ENCODE measurements at places on chromosomes 1 and 21.

DNA sequence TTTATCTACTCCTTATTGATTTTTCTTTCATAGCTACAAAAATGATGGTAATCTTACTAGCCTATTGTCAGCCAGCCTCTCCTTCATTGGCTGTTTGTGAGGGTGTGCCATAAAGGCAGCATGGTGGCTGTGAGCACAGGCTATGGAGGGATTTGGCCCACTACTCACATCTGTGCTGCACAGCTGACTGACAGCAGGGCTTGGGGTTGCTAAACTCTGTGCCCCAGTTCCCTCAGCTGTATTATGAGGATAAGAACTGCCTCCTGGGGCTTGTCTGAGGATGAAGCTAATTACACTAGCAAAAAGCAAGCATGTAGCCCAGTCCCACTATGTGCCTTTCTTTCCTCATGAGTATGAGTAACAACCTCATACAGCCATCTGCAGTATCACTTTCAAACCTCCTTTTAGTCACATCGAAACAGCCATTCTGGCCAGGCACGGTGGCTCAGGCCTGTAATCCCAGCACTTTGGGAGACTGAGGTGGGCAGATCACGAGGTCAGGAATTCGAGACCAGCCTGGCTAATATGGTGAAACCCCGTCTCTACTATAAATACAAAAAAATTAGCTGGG is 66.2 kb downstream of the COQ8A start:
- DNase-seq, result peak; percentile 15

DNA sequence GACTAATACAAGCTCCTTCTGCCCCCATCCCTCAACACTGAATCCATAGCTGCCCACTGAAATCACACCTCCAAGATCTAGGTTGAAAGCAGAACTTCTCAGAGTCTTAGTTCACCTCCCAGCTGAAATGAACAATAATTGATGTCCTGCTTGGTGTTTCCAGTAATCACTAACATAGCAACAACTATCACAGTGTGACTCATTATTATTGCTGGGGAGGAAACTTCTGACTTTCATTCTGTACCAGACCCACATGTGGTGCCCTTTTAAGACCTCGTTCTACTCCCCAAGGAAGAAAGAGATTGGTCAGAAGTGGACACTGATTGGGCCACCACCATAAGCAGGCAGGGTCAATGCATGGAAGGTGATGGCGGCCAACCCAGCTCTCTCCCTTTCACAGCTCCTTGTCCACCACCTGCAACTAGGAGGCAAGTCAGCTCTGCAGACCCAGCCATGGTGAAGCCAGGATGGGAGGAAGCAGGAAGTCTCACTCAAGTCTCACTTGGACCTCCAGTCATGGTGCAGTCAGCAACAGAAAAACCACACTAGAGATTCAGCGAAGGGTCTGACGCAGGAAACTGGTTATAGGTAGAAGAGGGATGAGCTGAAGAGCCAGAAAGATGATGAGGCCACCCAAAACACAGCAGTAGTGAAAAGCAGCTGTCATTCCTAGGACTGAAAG is 720.2 kb downstream of the PTPRU start:
- peak; percentile 10 for DNase-seq

DNA sequence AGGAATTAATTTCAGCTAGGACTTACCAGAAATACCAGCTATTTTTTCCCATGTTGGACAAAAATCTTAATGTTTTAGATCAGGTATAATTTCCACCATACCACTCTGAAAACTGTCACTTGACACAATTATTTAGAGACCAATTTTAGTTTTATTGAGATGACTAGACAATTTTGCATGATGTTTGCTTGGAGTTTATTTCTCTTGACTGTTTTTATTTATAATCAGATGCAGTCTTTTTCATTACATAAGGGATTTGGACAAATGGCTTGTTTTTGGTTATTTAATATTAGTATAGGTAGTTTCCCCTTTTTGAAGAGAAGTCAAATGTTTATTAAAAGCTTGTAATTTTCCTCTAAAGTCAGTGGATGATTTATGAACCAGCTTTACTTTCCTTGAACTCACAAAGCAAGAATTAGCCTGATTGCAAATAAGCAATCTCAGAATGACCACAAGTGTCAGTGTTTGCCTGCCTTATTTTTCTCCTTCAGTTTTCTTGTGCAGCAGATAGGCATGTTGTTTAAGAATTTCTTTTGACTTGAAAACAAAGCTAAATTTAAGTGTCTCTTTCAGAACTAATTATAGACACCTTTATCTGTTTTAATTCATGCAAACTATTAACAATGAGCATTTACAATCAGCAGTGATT is 3.8 kb upstream of the B3GALT2 start:
- no peak for DNase-seq

DNA sequence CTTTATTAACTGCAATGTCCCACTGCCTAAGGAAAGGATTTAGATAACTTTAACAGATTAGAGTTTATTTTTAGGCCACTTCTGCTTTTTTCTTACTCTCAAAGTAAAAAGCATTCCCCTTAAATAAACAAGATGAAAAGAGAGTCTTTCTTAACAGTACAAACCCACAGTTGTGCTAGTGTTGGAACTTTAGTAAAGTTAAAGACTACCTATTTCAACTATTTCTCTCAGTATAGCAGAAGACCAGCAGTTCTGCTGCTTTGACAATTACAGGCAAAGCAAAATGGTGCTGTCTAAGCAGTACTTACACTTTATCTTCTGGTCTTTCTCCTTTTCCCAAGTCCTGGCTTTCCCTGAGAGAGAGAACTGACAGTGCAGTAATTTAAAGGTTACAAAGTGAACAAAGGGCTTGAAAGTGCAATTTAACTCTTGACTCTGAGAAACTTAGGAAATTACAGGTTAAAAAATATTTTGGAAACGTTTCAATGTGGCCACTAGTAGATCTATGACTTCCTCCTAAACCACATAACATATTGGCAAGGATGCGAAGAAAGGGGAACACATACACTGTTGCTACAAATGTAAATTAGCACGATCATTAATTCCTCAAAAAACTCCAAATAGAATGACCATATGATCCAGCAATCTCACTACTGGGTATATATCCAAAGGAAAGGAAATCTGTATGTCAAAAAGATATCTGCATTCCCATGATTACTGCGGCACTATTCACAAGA is 135.4 kb upstream of the POGK start:
- no peak for DNase-seq

DNA sequence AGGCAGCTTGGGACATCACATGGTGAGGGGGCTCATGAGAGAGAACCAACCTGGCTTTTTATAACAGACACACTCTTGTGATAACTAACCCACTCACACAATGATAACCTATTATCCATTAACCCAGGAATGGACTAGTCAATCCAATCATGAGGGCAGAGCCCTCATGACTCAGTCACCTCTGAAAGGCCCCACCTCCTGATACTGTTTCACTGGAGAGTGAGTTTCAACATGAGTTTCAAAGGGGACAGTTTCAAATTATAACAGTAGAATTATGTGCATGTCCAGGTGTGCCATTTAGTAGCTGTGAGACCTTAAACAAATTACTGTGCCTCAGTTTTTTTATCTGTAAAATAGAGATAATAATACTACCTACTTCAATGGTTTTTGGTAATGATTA is 47.6 kb upstream of the PPP2R5A start:
- DNase-seq, result peak; percentile 58

- DNase-seq, result no peak
Observed at GRCh38 chr1:65156910-65157545, 9.0 kb downstream of the AK4 start.

DNA sequence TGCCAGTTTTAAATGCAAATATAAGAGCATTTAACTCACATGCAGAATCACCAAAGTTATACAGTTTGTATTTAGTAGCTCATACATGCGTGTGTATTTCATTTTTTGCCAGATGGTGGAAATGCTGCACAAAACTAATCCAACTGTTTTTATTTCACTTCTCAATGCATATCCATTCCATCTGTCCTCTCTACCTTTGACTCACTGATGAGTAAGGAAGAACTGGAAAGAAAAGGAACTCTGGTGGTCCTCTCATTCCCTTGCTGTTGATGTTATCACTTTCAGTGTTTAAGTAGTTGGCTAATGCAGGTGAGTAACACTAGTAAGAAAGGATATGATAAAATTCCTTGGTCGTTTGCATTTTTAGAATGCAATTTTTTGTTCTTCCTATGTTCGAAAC is 5.7 kb upstream of the SLC1A7 start:
- no peak for DNase-seq

GRCh38 chr1:95171270-95172245 is 54.4 kb downstream of the TLCD4 start:
- DNase-seq, result no peak

- DNase-seq, result no peak
Observed at GRCh38 chr1:117759535-117759934, 153.7 kb downstream of the TENT5C start.

DNA sequence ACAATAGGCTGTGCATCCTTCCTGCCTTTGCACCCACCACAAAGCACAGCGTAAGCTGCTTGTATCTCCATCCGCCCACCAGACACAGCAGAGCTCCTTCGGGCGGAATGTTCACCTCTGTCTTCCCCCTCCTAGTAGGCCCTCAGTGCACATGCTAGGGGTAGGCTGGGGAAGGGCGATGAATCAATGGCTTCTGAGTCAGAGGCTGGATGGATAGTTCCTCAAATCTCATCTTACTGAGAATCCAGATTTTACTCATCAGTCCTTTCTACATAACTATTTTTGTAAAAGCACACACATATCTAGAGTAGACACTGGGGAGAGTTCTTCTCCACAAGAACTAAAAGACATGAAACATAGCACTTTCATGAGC is 73.8 kb downstream of the BCAR3 start:
- DNase-seq, result peak; percentile 87

DNA sequence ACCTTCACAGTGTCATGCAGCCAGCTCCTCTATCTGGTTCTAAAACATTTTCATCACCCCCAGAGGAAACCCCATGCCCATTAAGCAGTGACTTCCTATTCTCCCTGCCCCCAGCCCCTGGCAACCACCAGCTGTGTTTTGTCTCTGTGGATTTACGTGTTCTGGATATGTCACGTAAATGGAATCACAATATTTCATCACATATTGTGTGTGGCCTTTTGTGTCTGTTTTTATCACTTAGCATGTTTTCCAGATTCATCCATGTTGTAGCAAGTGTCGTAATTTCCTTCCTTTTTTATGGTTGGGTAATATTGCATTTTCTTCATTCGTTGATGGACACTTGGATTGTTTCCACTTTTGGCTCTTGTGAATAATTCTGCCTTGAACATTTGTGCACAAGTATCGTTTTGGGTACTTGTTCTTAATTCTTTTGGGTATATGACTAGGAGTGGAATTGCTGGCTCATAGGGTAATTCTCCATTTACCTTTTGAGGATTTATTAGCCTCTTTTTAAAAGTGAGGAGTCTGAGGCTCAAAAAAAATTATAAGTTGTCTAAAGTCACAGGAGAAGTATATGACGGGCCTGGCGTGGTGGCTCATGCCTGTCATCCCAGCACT is 127.0 kb downstream of the MRPS6 start:
- no peak for DNase-seq

DNA sequence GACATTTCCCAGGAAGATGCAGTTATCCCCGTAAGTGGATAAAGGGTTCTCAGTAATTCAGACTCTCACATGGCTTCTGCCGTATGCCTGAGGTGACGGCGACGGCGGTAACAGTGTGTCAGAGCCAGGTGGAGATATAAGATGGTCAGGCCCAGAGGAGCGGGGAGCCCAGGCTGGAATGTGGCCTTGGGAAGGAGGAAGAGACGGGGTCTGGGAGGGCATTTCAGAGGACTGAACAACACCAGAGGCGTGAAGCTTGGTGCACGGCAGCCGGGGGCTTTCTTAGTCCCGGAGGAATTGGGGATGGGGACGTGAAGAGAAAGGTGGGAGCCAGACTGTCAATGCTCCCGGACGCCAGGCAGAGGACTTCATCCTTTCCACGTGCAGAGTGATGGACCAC is 1.0 kb downstream of the RER1 start:
- no peak for DNase-seq

GRCh38 chr1:100462326-100463025 is 75.5 kb upstream of the GPR88 start:
- DNase-seq, result no peak

- DNase-seq, result no peak
Observed at GRCh38 chr1:187911820-187912219, 1083.1 kb downstream of the PLA2G4A start.

- DNase-seq, result no peak
Observed at GRCh38 chr1:52386458-52386857, 17.8 kb downstream of the ORC1 start.

- DNase-seq, result no peak
Observed at GRCh38 chr1:232377494-232377770, 252.5 kb downstream of the SIPA1L2 start.

DNA sequence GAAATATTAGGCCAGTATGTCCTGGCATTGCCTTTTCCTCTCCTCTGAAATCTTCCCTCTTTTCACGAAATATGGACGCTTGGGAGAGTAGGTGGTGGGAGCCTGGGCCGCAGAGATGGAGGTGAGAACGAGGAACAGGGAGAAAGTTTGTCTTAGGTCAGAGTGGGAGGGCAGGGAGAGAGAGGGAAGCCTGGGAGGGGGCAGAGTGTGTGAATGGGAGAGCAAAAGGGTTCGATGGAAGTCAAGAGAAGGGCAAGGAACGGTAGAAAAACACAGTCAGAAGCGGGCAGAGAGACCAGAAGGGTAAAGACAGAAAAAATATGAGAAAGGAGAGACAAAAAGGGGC is 1.2 kb downstream of the TRABD2B start:
- no peak for DNase-seq

DNA sequence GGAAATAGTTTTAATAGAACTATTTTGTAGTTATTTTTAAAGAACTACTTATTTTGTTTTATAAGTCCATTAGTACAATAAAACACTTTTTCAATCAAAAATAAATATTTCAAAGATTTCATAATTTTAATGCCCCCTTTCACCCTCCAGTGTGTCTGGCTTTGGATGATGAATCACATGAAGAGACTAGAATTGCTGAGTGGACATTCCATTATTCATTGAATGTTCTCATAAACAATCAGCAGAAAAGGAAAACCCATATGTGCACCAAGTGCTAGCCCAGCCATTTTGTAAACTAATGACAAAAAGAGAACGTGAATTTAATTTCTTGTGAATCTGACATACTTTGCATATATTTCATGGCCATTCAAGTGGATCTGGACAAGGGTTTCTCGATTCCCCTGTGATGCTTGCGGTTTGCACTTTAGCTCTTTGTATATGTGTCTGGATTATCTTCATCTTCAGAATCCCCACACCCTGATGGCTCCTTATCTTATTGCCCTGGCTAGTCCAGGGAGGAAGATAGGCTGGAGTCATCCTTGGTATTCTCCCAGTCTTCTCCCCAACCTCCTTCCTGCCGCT is 20.7 kb upstream of the CHIA start:
- DNase-seq, result no peak

DNA sequence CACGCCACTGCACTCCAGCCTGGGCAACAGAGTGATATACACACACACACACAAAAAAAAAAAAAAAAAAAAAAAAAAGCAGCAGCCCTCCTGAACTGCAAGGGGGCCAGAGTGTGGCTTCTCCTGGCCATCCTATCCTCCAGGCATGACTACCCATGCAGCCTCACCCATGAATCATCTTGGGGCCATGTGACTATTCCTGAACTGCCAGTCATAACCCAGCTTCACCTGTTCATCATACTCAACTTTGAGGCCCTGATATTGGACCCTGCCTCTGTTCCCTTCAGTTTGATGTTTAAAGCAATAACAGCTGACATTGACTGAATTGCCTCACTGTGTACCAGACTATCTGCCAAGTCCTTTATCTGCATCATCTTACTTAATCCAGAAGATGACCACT is 2.8 kb upstream of the HPCAL4 start:
- DNase-seq, result no peak

GRCh38 chr1:222728746-222729145 is 8.3 kb upstream of the FAM177B start:
- no peak for DNase-seq

- DNase-seq, result peak; percentile 51
Observed at GRCh38 chr1:156750711-156751450, 594 bp downstream of the HDGF start.

All from activated CD4-positive, alpha-beta T cell treated with anti-CD3 and anti-CD28 coated beads, Interleukin-2, Interleukin-6, amounts not matched to agents 100 ng/mL and 50 ng/mL, durations not matched to agents 16 hours and 8 hours (primary cell).